ENCODE measurements at places on chromosomes 3 and 15.

DNA sequence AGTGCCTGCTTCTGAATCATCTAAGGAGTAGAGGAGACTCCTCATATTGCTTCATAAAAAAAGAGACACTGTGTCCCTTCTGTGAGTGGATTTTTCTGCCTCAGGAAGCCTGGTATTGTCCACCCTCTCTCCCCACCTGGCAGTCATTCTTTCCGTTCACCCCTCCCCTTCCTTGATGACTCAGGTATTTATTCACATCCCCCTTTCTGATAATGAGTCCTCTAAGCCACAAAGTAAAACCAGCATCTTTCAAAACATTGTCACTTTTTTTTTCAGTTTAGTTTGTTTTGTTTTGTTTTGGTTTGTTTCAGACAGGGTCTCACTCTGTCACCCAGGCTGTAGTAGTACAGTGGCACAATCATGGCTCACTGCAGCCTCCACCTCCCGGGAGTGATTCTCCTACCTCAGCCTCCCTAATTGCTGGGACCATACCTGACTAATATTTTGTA is 65.2 kb upstream of the UBE2E1 start:
- no peak for DNase-seq

- no peak for DNase-seq
These were observed 331.1 kb downstream of the C3orf38 start for GRCh38 chr3:88480822-88481221.

- DNase-seq, result no peak
These were observed 215.6 kb downstream of the CBLB start for GRCh38 chr3:105653166-105653565.

- no peak for DNase-seq
These were observed 54.7 kb downstream of the ZNF280D start for GRCh38 chr15:56678571-56678970.

GRCh38 chr15:62641825-62642224 is 400.7 kb upstream of the TPM1 start:
- no peak for DNase-seq

DNA sequence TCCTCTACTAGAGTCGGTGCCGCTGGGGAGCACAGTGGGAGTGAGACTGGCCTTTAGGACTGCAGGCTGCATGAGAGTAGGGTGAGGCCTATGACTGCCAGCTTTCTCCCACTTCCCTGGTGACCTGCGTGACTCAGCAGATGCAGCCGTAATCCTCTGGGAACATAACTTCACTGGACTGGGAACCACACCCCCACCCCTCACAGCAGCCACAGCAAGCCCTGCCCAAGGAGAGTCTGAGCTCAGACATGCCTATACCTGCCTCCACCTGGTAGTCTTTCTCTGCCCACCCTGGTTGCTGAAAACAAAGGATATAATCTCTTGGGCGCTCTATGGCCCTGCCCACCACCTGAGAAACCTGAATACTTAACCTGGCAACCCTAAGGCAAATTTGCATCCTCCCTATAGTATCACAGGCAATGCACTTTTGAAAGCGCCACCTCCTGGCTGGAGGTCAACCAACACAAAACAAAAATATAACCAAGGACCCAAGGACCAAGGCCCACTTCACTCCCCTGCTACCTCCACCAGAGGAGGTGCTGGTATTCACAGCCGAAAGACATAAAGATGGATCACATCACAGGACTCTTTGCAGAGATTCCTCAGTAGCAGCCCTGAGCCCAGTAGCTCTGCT is 308.9 kb downstream of the CTNNB1 start:
- no peak for DNase-seq

GRCh38 chr3:115638991-115639390 is 15.7 kb downstream of the GAP43 start:
- no peak for DNase-seq

GRCh38 chr15:38300395-38300794 is 47.8 kb downstream of the SPRED1 start:
- no peak for DNase-seq

- no peak for DNase-seq
These were observed 303.4 kb upstream of the ICE2 start for GRCh38 chr15:60782316-60782715.

GRCh38 chr15:71997691-71998090 is 120.3 kb downstream of the MYO9A start:
- DNase-seq, result no peak

GRCh38 chr3:126465928-126466544 is 9.7 kb downstream of the ZXDC start:
- DNase-seq, result peak; percentile 19

DNA sequence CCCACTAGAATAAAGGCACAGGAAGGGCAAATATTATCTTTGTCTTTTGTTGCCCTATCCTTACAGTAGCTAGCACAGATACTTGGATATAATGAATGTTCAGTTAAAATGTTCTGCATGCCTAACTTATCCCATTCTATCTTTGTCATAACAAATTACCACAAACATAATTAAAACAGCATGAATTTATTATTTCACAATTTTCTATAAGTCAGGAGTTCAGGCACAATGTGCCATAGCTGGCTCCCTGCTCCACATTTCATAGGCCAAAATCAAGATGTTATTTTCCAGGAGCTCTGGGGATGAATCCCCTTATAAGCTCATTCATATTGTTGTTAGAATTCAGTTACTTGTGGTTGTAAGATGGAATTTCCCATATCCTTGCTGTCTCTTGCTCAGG is 975.5 kb downstream of the IGSF11 start:
- no peak for DNase-seq

DNA sequence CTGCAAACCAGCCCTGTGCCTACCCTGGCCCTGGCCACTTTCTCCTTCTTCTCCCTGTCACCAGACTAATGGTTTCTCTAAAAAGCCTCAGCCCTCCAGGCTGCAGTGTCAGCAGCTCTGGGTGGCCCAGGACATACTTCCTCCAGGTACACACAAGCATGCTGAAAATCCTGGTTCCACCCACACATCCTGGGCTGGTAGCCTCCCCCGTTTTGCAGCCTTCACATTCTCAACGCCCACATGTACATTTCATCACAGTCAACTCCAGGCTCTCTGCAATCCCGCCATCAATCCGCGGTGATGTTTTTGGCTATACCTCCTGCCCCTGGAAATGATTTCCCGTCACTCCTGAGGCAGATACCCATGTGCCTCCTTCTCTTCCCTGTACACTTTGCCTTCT is 59.4 kb downstream of the MAGEF1 start:
- DNase-seq, result no peak

GRCh38 chr15:61157933-61158332 is 71.2 kb downstream of the RORA start:
- no peak for DNase-seq

- no peak for DNase-seq
These were observed 23.3 kb upstream of the ENTPD3 start for GRCh38 chr3:40363674-40364073.

DNA sequence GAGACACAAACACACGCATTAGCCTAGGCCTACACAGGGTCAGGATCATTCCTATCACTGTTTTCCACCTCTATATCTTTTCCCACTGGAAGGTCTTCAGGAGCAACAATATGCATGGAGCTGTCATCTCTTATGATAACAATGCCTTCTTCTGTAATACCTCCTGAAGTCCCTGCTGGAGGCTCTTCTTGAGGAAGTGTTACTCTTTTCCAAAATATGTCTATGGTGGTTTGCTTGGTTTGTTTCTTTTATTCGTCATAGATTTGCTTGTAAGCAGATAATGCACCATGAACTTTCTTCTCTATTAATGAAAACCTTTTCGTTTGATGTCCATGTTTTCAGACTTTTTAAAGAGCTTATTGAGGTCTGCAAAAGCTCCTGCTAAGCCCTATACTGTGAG is 109.3 kb downstream of the GMPS start:
- DNase-seq, result no peak

All from activated CD4-positive, CD25-positive, alpha-beta regulatory T cell treated with anti-CD3 and anti-CD28 coated beads, Interleukin-2, amount 50 U/mL, for 72 hours (primary cell).